Ascending aorta (tissue), 2 donors: ENCODE measurements at places on chromosomes 6 and 20.
A peak's percentile ranks its signal among the peaks of the same experiment; 100 is the strongest.

DNA sequence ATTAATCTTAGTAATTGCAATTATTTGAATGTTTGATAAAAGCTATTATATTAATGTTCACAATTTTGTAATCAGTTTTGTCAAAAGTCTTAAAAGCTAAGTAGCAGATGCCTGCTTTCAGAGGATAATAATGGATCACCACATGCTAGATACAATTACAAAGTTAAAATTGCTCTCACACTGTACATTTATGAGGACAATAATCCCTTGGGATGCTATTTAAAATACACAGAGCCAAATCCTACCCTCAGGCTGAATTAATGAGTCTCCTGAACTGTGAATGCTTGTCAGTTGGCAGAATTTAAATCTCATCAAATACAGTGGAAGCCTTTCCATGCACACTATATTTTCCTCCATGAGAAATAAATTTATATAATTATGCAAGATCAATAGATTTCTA is 153.3 kb upstream of the SYNCRIP start:
- no peaks in the 10 kb centered on the region for H3K36me3 ChIP-seq
- no peaks in the 10 kb centered on the region for H3K27me3 ChIP-seq
- H3K4me1 ChIP-seq: no peaks in the 10 kb centered on the region
- H3K27ac ChIP-seq: no peak overlapping the region
- no peak overlapping the region for H3K4me3 ChIP-seq

GRCh38 chr6:6277413-6277812 is 43.0 kb downstream of the F13A1 start:
- no peaks in the 10 kb centered on the region for H3K4me1 ChIP-seq
- no peak for DNase-seq
- no peaks in the 10 kb centered on the region for H3K27me3 ChIP-seq
- H3K27ac ChIP-seq: no peak overlapping the region
- H3K4me3 ChIP-seq: no peak overlapping the region

DNA sequence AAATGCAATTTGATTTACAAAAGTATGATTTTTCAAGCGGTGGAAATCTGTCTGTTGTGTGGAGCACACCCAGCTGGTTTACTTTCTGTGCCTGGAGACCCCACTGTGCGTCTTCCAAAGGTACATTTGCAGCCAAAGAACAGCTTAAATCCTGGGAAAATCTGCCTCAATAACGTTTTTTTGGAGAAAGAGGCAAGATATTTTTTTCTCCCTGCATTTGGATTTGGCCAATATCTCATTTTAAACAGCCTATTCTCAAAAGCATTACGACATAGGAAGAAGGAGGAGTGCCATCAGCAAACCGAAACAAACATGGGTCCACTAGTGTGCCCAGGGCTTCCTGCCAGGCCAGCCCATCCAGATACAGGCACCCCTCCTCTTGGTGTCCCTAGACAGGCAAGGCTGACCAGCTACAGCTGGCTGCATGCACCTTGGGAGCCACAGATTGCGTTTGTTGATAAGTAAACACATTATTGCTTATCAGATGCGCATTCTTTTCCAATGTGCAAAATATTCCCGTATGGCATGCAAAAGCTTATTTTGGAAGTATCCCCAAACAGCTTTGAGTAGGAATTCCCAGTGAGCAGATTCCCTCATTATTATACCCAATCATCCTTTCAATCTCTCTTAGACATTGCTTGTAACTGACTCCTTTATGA is 184.5 kb upstream of the MARCKS start:
- H3K27me3 ChIP-seq: no peaks in the 10 kb centered on the region
- no peaks in the 10 kb centered on the region for H3K36me3 ChIP-seq
- DNase-seq: peak; percentile 67
- peak overlapping the region; percentile 55 for H3K4me3 ChIP-seq
- H3K27ac ChIP-seq: no peak overlapping the region
- H3K4me1 ChIP-seq: no peaks in the 10 kb centered on the region

DNA sequence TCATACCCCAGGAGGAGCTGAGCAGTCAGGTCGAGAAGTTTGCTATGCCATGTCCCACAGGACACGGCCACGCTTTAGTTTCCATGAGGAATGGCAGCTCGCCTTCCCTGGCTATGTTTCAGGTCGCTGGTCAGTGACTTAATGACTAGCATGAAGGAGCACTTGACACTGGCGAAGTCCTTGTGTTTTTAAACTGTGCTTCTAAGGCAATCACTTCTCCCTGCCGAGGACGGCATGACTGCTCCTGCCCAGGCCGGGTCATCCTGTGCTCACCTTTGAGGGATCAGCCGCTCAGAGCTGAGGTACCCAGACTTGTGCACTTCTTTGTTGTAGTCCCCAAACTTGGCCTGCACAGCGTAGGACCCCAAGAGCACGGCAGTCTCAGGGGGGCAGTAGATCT is 34.1 kb downstream of the EZR start:
- DNase-seq: peak; percentile 55
- no peaks in the 10 kb centered on the region for H3K27me3 ChIP-seq
- H3K36me3 ChIP-seq: peaks cover 53% of the 10 kb centered on the region
- H3K27ac ChIP-seq: no peak overlapping the region
- H3K4me1 ChIP-seq: no peaks in the 10 kb centered on the region
- H3K4me3 ChIP-seq: no peak overlapping the region

GRCh38 chr6:140597181-140597580 is 1222.7 kb upstream of the CITED2 start:
- H3K4me1 ChIP-seq: peaks cover 9% of the 10 kb centered on the region
- H3K27me3 ChIP-seq: no peaks in the 10 kb centered on the region
- no peak for DNase-seq
- no peaks in the 10 kb centered on the region for H3K36me3 ChIP-seq
- H3K27ac ChIP-seq: no peak overlapping the region

GRCh38 chr6:43311666-43312065 is 3.0 kb upstream of the CRIP3 start:
- peaks cover 5% of the 10 kb centered on the region for H3K27me3 ChIP-seq
- no peaks in the 10 kb centered on the region for H3K4me1 ChIP-seq
- H3K27ac ChIP-seq: no peak overlapping the region

DNA sequence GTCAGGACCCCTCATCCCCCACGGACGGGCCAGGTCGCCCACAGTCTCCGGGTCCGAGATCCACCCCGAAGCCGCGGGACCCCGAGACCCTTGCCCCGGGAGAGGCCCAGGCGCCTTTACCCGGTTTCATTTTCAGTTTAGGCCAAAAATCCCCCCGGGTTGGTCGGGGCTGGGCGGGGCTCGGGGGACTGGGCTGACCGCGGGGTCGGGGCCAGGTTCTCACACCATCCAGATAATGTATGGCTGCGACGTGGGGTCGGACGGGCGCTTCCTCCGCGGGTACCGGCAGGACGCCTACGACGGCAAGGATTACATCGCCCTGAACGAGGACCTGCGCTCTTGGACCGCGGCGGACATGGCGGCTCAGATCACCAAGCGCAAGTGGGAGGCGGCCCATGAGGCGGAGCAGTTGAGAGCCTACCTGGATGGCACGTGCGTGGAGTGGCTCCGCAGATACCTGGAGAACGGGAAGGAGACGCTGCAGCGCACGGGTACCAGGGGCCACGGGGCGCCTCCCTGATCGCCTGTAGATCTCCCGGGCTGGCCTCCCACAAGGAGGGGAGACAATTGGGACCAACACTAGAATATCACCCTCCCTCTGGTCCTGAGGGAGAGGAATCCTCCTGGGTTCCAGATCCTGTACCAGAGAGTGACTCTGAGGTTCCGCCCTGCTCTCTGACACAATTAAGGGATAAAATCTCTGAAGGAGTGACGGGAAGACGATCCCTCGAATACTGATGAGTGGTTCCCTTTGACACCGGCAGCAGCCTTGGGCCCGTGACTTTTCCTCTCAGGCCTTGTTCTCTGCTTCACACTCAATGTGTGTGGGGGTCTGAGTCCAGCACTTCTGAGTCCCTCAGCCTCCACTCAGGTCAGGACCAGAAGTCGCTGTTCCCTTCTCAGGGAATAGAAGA is 978 bp downstream of the HLA-A start:
- peak overlapping the region; percentile 67 for H3K4me3 ChIP-seq
- H3K36me3 ChIP-seq: peaks cover 2% of the 10 kb centered on the region
- no peak for DNase-seq
- H3K4me1 ChIP-seq: no peaks in the 10 kb centered on the region
